CD4-positive, alpha-beta T cell treated with Interleukin-17A for 1 hour (primary cell): ENCODE measurements at places on chromosomes 12 and 14.

- no peak for DNase-seq
Measured at GRCh38 chr14:61253064-61253738, 27.9 kb downstream of the TMEM30B start.

- DNase-seq, result no peak
Measured at GRCh38 chr14:102095231-102095870, 8.5 kb upstream of the HSP90AA1 start.

DNA sequence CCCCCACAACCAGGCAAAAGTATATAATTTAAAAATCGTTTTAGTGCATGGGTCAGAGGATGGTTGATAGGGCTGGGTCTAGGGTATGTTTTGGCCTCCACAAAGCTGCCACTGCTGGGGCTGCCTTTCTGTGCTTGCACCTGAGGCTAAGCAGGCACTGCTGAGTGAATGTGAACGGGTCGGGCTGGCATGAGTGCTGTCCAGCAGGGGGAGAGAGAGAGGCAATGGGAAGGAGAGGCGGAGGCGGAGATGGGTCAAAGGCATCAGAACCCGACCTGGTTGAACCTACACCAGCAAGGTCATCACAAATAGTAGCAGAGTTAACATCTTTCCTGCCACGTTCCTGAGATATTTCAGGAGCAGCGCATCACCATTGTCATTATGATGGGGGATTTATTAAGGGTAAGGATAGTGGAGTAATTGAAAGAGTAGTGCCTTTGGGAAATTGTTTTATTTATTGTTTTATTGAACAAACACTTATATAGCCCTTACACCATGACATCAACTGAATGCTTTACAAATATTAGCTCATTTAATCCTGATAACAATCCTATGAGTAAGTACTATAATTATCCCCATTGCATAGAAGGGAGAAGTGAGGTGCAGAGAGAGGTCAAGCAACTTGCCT, 5.8 kb upstream of the NRXN3 start:
- no peak for DNase-seq

DNA sequence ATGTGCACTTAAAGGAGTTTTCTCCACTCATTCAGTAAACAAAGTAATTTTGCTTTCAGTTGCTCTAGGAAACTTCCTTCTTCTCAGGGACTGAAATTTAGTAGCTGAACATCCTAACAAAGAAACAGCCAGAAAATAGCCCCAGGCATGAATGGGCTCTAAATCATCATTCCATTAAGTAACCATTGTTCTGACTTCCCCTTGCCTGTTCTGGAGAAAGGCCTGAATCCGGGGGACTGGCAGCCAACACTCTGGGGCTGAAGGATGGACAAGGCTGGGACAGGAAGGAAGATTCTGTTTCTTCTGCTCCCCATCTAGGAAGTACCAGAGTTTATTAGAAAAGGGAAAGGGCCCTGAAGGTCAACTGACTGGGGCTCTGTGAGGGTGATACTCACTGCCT, 104.5 kb downstream of the ESRRB start:
- no peak for DNase-seq

DNA sequence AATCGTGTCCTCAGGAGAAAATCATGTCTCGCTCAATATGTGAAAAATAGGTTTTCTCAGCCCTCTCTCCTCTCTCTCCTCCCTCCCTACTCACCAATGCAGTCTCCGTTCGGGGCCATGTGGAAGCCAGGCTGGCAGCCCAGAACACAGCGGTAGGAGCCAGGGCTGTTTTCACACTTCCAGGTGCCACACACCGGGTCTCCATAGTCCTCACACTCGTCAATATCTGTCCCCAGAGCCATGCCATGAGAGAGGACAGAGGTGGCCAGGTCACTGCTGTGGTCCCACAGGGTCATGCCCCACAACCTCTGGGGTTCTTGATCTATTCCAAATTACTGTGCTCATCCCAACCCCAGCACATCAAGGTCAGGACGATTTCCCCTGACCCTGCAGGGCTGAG, 13.5 kb downstream of the ISCA2 start:
- no peak for DNase-seq

- no peak for DNase-seq
Measured at GRCh38 chr14:36856095-36856878, 194.6 kb downstream of the PAX9 start.

DNA sequence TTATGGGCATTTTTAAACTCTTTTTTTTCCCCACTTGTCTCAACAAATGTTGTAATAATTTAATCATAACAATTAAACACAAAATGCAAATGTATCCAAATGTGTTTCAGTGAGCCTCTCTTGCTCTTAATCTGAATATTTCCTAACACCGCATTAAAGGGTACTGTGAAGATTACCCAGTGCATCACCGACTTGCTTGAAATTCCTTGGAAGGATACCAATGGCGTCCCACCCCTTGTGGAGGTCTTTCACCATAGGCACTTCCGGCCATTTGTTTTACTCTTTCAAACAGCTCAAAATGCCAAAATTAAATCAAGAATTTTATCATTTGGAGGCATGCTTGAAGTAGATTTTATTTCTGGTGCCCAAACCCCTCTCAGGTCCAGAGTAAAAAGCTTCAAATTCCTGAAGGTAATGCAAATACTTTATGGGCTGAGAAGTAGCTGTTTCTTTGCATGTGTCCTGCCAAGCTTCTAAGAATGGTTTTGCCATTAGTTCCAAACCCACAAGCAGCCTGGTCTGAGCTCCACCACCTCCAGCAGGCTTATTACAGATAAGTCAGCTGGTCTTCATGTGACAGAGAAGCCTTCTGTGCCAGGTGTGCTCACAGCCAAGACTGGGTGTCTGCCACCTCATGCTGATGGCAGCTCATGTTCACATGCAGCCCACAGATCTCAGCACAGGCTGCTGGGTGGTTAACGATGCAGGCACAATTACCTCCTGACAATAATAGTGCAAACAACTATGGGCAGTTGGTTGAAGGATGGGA, 16.4 kb upstream of the NUDT4 start:
- DNase-seq, result no peak

DNA sequence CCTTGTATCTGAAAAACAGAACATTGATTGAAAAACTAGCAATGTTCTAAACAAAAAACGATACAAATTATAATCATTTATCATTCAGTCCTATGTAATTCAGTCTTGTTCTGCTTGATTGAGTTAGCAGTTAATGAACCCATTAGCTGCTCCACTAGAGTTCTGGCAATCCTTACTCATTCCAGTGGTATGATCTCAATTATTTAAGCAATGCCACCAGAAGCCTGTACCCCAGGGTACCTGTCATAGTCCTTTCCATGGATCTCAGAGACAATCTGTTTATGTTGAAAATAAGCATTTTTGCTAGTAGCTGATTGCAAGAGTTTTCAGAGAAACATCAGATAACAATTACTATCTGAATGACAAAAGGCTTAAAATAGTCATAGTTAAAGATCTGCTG, 115.9 kb downstream of the UNC79 start:
- no peak for DNase-seq
